Trophoblast cell (in vitro differentiated cells and primary cell): ENCODE measurements at places on chromosomes 7 and 10.

GRCh38 chr7:143965280-143965679 is 10.6 kb downstream of the OR2F1 start:
- peak; percentile 69 for DNase-seq

GRCh38 chr7:44891372-44891771 is 6.0 kb upstream of the PURB start:
- no peak for DNase-seq

- DNase-seq: no peak
These were observed 81.1 kb downstream of the CTTNBP2 start for GRCh38 chr7:117791877-117792780.

- DNase-seq: no peak
These were observed 25.7 kb downstream of the CPXM2 start for GRCh38 chr10:123865880-123866279.

GRCh38 chr10:14781763-14782162 is 7.1 kb upstream of the FAM107B start:
- DNase-seq: no peak

GRCh38 chr10:90959826-90960225 is 38.9 kb upstream of the ANKRD1 start:
- peak; percentile 66 for DNase-seq

DNA sequence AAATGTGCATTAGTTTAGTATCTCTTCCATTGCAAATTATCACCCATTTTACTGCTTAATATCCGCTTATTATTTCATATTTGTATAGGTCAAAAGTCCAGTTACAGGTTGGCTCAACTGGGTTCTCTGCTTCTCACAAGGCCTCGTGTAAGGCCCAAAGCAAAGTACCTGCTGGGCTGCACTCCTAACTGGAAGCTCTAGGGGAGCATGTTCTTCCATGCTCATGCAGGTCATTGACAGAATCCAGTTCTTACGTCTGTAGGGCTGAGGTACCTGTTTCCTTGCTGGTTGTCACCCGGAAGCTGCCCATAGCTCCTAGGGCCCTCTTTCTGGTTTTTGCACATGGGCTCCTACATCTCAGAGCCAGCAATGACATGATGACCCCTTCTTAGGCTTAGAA is 79.6 kb downstream of the RAPGEF5 start:
- no peak for DNase-seq

- no peak for DNase-seq
These were observed 119.8 kb downstream of the SMURF1 start for GRCh38 chr7:99024066-99024465.

GRCh38 chr10:126336801-126337200 is 51.5 kb downstream of the ADAM12 start:
- DNase-seq: no peak

- no peak for DNase-seq
These were observed 289.7 kb downstream of the TCF7L2 start for GRCh38 chr10:113239566-113240350.

- peak; percentile 95 for DNase-seq
These were observed 39.2 kb upstream of the OTUD1 start for GRCh38 chr10:23399701-23400144.

GRCh38 chr10:132520177-132520811 is 17.3 kb upstream of the INPP5A start:
- DNase-seq: no peak

DNA sequence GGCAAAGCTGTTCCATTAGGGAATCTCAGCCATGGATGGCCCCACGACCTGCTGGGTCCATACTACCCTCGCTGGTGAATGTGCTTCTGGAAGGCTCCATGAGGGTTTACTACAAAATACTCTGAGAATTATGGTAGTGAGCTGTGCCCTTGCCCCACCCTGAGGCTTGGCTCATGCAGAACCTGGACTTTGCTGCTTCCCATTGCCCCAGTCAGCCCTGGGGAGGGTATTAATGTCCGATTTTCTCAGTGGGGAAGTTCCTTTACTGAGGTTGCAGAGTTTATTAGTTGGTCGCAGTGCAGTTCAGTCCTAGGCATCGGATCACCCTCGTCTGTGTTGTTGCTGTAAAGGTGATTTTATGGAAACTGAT is 310.1 kb downstream of the WDR37 start:
- DNase-seq: no peak

- peak; percentile 47 for DNase-seq
These were observed 166.3 kb downstream of the ARHGAP12 start for GRCh38 chr10:31762316-31762715.

GRCh38 chr7:155883491-155884224 is 71.4 kb upstream of the SHH start:
- DNase-seq: no peak

DNA sequence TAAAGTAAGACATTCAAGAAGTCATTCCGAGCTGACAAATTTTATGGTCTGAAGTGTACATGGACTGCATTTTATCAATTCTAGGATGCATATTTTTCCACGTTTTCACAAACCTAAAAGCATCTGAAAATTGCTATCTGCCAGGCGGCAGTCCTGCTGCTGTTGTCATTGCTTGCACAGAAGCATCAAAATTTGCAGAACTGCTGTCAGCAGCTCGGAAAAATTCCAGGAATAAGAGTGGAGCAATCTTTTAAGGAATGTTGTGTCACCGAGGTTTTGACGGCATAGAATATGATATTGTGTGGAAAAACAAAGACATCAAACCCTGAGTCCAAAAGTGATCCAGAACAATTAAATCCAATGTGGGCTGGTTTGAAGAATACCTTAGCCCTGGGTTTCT is 61.4 kb downstream of the CHCHD3 start:
- peak; percentile 61 for DNase-seq

- DNase-seq: peak; percentile 58
These were observed 18.6 kb upstream of the DNAJB6 start for GRCh38 chr7:157318015-157318706.

DNA sequence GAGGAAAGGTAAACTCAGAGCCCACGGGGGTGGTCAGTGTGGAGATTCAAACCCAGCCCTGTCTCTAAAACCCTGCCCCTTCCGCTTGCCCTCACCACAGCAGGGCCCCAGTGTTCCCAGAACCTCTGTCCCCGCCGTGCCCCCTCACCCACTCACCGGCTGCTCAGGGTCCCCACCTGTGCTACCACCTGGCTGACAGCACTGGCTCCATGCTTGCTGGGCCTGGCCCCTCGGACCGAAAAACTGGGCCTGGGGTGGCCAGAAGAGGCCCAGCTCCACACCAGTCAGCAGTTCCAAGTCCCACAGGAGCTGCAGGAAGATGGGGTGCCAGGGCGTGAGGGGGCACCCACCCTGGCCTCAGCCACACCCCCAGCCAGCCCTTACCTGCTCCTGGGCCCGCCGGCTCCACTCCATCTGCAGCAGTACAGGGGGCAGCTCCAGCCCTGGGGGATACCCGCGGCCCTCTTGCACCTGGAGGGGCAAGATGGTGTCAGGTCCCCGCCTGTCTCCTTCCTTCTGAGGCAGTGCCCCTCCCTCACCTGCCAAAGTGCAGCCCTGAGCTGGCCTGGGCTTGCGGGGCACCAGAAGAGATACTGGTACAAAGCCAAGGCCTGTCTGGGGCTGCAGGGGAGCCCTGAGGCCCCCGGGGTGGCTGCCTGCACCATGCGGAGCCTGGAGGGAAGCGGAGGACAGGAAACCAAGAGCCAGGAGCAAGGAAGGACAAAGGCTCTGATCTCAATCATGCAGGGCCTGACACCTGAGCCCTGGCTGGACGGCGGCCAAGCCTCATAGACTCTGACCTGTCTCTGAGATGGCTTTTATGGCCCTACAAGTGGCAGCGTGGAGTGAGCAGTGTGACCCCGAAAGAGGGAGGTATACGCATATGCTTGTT is 11.7 kb downstream of the ATP6V1F start:
- DNase-seq: no peak

GRCh38 chr10:27743877-27744801 is 1.5 kb downstream of the MKX start:
- peak; percentile 44 for DNase-seq

GRCh38 chr10:78894089-78894840 is 174.5 kb upstream of the ZMIZ1 start:
- no peak for DNase-seq

GRCh38 chr7:44263326-44264082 is 61.9 kb downstream of the CAMK2B start:
- no peak for DNase-seq

DNA sequence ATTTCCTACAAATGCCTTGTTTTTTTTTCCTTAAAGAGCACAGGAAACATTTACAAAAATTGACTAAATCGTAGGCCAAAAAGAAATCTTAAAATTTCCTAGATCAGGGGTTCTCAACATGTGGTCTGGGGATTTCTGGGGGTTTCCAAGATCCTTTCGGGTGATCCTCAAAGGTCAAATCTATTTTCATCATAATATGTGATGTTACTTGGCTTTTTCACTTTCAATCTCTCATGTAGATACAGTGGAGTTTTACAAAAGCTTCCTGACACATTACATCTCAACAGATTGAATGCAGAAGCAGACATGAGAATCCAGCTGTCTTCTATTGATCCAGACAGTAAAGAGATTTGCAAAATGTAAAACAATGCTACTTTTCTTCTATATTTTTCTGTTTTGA is 497.3 kb downstream of the INHBA start:
- no peak for DNase-seq

DNA sequence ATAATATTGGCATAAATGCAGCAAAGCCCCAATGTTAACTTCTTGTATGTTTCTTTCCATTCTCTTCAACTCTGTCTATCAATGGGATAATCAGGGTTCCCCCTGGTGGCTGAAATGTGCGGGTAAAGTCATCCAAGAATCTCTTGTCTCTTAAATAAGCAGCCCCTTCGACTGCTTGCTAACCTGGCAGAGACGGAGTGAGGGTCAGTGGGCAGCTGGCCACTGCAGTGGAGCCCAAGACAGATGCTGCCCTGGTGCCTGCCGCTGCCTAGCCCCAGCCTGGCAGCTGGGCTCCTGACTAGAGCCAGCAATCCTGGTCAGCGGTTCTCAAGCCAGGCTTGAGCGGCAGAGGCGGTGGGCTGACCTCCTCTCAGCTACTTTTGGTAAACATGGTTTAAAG is 248.9 kb downstream of the COBL start:
- DNase-seq: peak; percentile 85

- DNase-seq: peak; percentile 98
These were observed 40.2 kb upstream of the KLF6 start for GRCh38 chr10:3825244-3825643.

DNA sequence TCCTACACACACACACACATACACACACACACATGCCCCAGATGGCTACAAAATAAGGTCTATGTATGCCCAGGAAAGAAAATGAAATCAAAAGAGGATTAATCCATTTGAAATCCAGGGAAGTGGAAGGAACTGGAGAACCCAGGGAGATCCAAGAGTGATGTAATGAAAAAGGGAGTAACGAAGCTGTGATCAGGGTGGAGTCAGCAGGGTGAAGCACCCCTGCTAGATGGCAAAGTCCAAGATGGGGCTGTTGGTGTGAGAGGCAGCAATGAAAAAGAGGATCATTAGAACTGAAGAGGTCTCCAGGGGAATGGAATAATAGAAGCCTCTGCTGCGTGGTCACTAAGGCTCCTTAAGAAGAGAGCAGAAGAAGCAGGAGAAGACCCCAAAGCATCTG is 43.6 kb upstream of the IL6 start:
- DNase-seq: no peak
